T-helper 2 cell treated with Interferon-gamma antibody and Interleukin-4, amounts not matched to agents 5 μg/mL and 100 μg/mL, for 36 hours (primary cell): ENCODE measurements at places on chromosomes 2 and 18.
A peak's percentile ranks its signal among the peaks of the same experiment; 100 is the strongest.

DNA sequence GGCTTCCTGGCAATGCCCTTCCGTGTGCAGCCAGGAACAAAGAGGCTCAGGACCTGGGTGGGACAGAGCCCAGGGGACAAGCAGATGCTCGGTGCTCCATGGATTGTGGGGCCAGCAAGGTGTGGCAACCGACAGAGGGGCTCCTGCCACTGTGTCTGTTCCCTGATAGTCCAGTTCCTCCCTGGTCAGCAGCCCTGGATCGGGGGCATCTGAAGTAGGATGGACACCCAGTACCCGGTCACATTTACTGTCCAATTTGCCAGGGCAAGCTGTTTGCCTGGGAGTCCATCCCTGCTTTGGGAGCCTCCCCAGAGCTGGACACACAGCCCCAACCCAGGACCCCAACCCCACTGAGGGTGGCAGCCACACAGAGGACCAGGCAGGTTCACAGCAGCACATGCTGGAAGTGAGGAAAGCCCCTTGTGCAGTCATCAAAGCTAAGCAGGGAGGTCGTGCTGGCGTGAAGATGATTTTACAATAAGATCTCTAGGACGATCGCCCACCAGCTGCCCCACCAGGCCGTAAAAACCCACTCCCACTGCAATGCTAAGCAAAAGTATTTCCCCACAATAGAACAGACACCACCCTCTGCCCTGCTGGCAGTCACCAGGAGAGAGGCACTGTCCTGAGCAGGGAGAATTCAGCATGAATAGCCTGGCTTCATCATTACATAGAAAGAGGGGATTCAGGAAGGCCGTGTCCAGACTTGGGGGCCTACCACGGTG is 141.7 kb downstream of the NDUFA10 start:
- H3K27me3 ChIP-seq: peaks cover 13% of the 10 kb centered on the region
- H3K4me1 ChIP-seq: peaks cover 2% of the 10 kb centered on the region
- no peak for DNase-seq
- H3K4me3 ChIP-seq: no peak overlapping the region
- no peaks in the 10 kb centered on the region for H3K36me3 ChIP-seq

- H3K36me3 ChIP-seq: peaks cover 66% of the 10 kb centered on the region
- H3K4me1 ChIP-seq: peaks cover 47% of the 10 kb centered on the region
- no peak for DNase-seq
- no peak overlapping the region for H3K27ac ChIP-seq
- no peak overlapping the region for H3K4me3 ChIP-seq
- no peaks in the 10 kb centered on the region for H3K27me3 ChIP-seq
Measured at GRCh38 chr2:63865159-63865799, 23.6 kb downstream of the UGP2 start.

GRCh38 chr2:173884025-173884802 is 81.0 kb downstream of the SP3 start:
- no peak overlapping the region for H3K27ac ChIP-seq
- no peaks in the 10 kb centered on the region for H3K36me3 ChIP-seq
- no peak for DNase-seq

DNA sequence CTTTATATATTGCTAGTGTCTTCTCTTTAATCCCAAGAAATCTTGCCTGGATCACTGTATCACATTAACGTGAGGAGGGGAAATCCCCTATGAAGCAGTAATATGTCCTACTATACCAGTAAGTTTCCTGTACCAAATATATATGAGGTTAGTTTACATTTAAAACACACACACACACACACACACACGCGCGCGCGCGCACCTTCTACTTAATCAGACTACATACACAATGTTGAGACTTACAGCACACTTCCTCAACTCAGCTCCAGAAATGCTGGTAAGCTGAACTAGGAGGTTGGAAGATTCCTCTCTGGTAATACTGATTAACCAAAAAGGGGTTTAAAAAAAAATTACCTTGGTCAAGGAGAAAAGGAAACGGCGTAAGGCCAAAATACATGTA is 49.3 kb downstream of the USP34 start:
- no peak for DNase-seq
- no peak overlapping the region for H3K27ac ChIP-seq
- H3K27me3 ChIP-seq: no peaks in the 10 kb centered on the region
- peaks cover 6% of the 10 kb centered on the region for H3K36me3 ChIP-seq

DNA sequence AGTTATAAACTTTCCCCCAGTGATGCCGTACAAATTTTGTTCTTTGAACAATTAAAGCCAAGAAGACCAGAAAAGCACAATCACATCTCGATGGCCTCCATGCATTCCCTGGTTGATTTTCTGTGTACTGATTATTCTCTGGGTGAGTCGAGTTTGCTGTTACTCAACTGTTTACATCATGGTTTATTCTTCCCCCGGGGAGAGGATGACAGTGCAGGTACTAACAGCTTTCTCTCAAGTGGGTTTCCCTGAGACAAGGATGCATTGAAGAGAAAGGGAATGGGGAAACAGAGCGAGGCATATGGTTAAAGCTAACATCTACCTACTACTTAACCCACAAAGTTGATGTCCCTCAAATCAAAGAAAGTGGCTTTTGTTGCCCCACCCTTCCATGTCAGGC is 410.8 kb upstream of the FANCL start:
- H3K4me3 ChIP-seq: no peak overlapping the region
- DNase-seq: no peak
- no peaks in the 10 kb centered on the region for H3K27me3 ChIP-seq
- no peaks in the 10 kb centered on the region for H3K4me1 ChIP-seq

- H3K36me3 ChIP-seq: no peaks in the 10 kb centered on the region
- DNase-seq: no peak
- no peak overlapping the region for H3K27ac ChIP-seq
- peaks cover 19% of the 10 kb centered on the region for H3K4me1 ChIP-seq
- no peak overlapping the region for H3K4me3 ChIP-seq
Measured at GRCh38 chr2:222756951-222757650, 85.6 kb downstream of the MOGAT1 start.

DNA sequence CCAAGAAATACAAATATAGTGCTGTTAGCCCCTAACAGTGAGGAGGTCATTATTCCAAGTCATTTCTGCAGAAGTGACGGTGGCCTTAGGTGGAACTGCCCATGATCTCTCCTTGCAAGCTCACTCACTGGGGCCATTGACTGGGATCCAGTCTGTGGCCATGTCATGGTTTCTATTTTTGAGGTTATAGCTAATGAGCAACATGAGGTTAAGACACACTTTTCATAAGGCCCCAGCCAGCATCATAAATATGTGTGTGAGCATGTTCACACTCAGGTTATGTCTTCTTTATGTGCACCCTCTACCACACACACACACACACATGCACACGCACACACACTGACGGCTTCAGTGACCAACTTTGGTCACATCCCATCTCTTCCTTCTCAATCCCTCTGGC is 484 bp downstream of the AFF3 start:
- peak overlapping the region; percentile 83 for H3K4me3 ChIP-seq
- no peaks in the 10 kb centered on the region for H3K36me3 ChIP-seq
- peak overlapping the region; percentile 83 for H3K27ac ChIP-seq
- DNase-seq: no peak
- peaks cover 48% of the 10 kb centered on the region for H3K4me1 ChIP-seq
- peaks cover 23% of the 10 kb centered on the region for H3K27me3 ChIP-seq

- H3K27ac ChIP-seq: no peak overlapping the region
- no peak for DNase-seq
- H3K4me1 ChIP-seq: peaks cover 7% of the 10 kb centered on the region
- H3K36me3 ChIP-seq: no peaks in the 10 kb centered on the region
- H3K27me3 ChIP-seq: peaks cover 16% of the 10 kb centered on the region
Measured at GRCh38 chr18:63058521-63058920, 261.0 kb downstream of the BCL2 start.

DNA sequence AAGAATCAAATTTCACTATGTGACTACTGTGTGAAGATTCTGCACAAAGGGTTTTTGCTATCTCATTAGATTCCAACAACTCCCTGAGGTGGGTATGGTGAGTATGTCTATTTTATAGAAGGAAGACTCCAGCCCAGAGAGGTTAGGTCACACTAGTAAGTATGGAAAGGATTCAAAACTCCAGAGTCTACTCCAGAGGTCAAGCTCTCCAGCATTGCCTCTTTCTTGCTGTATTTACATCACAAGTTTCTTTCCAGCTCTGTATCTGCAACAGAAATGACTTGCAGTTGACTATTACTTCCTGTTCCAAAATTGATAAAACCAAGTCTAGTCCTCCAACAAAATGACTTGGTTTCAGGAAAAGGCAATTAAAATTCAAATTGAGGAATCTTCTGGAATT is 2.1 kb downstream of the COL4A4 start:
- peaks cover 64% of the 10 kb centered on the region for H3K27me3 ChIP-seq
- no peak for DNase-seq
- no peaks in the 10 kb centered on the region for H3K36me3 ChIP-seq
- no peak overlapping the region for H3K4me3 ChIP-seq
- no peak overlapping the region for H3K27ac ChIP-seq
- H3K4me1 ChIP-seq: peaks cover 4% of the 10 kb centered on the region

GRCh38 chr2:230660294-230661060 is 52.2 kb upstream of the CAB39 start:
- peak overlapping the region; percentile 99 for H3K27ac ChIP-seq
- peak overlapping the region; percentile 97 for H3K4me3 ChIP-seq
- no peaks in the 10 kb centered on the region for H3K27me3 ChIP-seq
- H3K36me3 ChIP-seq: peaks cover 31% of the 10 kb centered on the region
- H3K4me1 ChIP-seq: peaks cover 82% of the 10 kb centered on the region

- peaks cover 12% of the 10 kb centered on the region for H3K4me1 ChIP-seq
- no peak for DNase-seq
- H3K36me3 ChIP-seq: no peaks in the 10 kb centered on the region
- H3K4me3 ChIP-seq: no peak overlapping the region
- H3K27ac ChIP-seq: no peak overlapping the region
- H3K27me3 ChIP-seq: no peaks in the 10 kb centered on the region
Measured at GRCh38 chr2:207836521-207837133, 66.9 kb upstream of the FZD5 start.

DNA sequence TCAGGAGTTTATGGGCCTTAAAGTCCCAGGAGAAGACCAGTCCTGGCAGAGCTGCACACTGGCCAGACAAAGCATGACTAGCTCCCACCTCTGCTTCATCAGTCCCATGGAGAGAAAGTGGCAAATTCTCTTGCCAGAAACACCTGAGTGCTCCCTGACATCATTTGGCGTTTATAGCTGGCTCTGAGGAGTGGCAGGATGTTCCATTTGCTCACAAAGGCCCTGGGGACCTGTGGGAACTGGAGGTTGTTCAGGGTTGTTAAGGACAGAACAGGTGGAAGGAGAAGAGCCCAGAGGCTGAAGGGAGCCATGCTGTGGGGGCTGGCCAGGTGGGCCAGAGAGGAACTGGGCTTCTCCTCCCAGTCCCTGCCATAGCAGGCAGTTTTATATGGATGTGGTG is 56.1 kb downstream of the RPL37A start:
- H3K27me3 ChIP-seq: no peaks in the 10 kb centered on the region
- no peak overlapping the region for H3K27ac ChIP-seq
- no peaks in the 10 kb centered on the region for H3K4me1 ChIP-seq
- no peak overlapping the region for H3K4me3 ChIP-seq
- H3K36me3 ChIP-seq: no peaks in the 10 kb centered on the region

- H3K27ac ChIP-seq: no peak overlapping the region
- no peak for DNase-seq
- H3K27me3 ChIP-seq: no peaks in the 10 kb centered on the region
- no peaks in the 10 kb centered on the region for H3K4me1 ChIP-seq
Measured at GRCh38 chr18:59605633-59606192, 91.5 kb downstream of the CCBE1 start.

- no peak overlapping the region for H3K4me3 ChIP-seq
- peaks cover 21% of the 10 kb centered on the region for H3K4me1 ChIP-seq
- no peaks in the 10 kb centered on the region for H3K27me3 ChIP-seq
Measured at GRCh38 chr2:239312081-239312511, 88.7 kb downstream of the HDAC4 start.

GRCh38 chr2:33144243-33144642 is 197.5 kb downstream of the LTBP1 start:
- no peak overlapping the region for H3K4me3 ChIP-seq
- no peaks in the 10 kb centered on the region for H3K4me1 ChIP-seq
- no peak for DNase-seq
- no peak overlapping the region for H3K27ac ChIP-seq
- H3K27me3 ChIP-seq: peaks cover 3% of the 10 kb centered on the region

DNA sequence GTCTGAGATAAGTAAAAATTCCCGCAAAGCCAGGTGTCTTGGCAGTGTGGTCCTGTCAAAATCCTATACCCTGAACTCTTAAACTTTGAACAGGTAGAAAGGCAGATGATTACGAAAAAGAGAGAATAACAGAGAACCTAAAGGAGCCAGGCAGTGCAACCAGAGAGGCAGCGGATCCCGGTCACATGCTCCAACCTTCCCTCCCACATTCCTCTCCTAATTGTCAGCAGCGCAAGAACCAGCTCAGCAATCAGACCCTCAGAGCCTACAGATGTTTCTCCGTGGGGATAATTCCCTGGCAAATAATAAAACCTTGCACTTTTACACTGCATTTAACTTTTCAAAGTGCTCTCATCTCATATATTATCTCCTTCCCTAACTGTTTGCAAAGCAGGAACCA is 124.8 kb downstream of the EPHA4 start:
- no peak for DNase-seq
- no peaks in the 10 kb centered on the region for H3K36me3 ChIP-seq
- no peak overlapping the region for H3K27ac ChIP-seq
- H3K27me3 ChIP-seq: no peaks in the 10 kb centered on the region
- H3K4me1 ChIP-seq: no peaks in the 10 kb centered on the region

- H3K36me3 ChIP-seq: peaks cover 11% of the 10 kb centered on the region
- DNase-seq: no peak
- H3K4me3 ChIP-seq: peak overlapping the region; percentile 95
- peaks cover 28% of the 10 kb centered on the region for H3K4me1 ChIP-seq
- H3K27ac ChIP-seq: peak overlapping the region; percentile 95
Measured at GRCh38 chr2:23940718-23941620, 706 bp downstream of the UBXN2A start.

DNA sequence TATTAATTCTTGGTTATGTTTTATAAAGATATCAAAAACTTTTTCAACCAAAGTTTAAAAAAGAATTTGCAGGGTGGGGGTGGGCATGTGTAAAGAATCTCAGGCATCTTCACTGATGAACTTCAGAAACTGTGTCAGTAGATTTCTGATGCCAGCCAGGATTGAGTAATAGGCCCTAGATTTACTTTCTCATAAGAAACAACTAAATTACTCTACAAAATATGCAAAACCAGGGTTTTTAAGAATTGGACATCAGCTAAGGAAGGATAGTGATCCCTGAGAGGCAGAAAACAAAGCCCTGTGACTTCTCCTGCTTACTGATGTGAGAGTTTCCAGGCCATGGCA is 11.9 kb upstream of the IL1R1 start:
- DNase-seq: no peak
- H3K4me1 ChIP-seq: peaks cover 2% of the 10 kb centered on the region
- no peak overlapping the region for H3K4me3 ChIP-seq
